ENCODE measurements at places on chromosomes 13 and 19. TPM values are rescaled to one million over a fixed set of nuclear protein-coding genes. Genes with fewer than 3 reads are reported as not detected.

HCST gene
- total RNA-seq: 77.2 TPM

OBI1 gene
- 5.2 TPM for total RNA-seq

COX6B2 gene
- total RNA-seq: 0.12 TPM

LGALS14 gene
- total RNA-seq: not detected

CYP4F8 gene
- not detected for total RNA-seq

SCAMP4 gene
- 31.2 TPM for total RNA-seq

VSTM2B gene
- total RNA-seq: not detected

PRMT1 gene
- 116 TPM for total RNA-seq

DNA sequence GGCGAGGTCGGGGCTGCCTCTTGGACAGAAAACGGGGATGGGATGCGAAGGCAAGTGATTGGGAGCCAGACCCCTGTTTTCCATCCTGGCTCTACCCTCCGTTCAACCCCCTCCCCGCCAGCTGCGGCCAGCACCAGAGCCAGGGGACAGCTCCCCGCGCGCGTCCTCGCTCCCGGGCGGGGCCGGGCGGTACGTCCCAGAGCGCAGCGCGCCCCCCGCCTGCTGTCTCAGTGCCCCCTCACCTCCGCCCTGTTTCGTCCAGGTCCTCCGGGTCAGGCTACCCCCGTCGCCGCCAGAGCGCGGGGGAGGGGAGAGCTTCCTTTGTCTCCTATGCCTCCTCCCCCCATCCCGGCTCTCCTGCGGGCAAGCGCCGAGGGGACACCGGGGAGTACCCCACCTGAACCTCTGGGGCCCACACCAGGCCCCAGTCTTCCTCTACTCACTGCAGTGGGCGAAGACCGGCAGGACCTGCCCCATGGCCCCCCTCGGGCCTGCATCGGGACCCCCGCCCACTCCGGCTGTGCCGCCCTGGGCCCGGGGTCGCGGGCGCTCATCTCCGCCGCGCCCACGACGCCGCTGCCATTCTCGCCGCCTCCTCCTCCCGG, 396 bp downstream of the RTN2 start:
- DNase-seq: peak; percentile 50

- DNase-seq: peak; percentile 75
These were observed 23.3 kb downstream of the NOTCH3 start for GRCh38 chr19:15177269-15178116.

GRCh38 chr19:33890569-33890968, 93.9 kb downstream of the KCTD15 start:
- DNase-seq: no peak

- DNase-seq: no peak
These were observed 1.8 kb upstream of the FARP1 start for GRCh38 chr13:98141091-98141490.

DNA sequence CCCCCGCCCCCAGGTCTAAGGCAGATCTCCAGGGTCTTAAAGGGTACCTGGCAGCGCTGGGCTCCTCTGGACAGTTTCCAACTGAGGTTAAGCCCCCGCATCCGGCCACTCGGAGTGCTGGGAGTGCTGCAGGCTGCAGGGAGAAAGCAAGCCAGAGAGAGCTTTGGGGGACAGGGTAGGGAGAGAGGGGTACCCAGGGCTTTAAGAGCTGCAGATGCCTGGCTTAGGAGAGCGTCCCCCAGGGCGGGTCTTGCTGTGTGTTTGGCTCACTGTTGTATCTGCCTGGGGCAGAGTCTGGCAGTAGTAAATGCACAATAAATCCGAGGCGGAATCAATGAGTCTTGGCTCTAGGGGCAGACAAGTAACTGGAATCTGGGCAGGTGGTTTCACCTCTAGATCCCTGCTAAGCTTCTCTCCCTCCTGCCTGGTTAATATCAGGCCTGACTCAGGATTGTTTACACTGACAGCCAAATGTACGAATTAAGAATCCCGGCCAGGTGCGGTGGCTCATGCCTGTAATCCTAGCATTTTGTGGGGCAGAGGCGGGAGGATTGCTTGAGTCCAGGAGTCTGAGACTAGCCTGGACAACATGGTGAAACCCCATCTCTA, 798 bp upstream of the COX6B2 start:
- no peak for DNase-seq

- DNase-seq: no peak
These were observed 119.1 kb downstream of the KLF12 start for GRCh38 chr13:74015137-74015536.

DNA sequence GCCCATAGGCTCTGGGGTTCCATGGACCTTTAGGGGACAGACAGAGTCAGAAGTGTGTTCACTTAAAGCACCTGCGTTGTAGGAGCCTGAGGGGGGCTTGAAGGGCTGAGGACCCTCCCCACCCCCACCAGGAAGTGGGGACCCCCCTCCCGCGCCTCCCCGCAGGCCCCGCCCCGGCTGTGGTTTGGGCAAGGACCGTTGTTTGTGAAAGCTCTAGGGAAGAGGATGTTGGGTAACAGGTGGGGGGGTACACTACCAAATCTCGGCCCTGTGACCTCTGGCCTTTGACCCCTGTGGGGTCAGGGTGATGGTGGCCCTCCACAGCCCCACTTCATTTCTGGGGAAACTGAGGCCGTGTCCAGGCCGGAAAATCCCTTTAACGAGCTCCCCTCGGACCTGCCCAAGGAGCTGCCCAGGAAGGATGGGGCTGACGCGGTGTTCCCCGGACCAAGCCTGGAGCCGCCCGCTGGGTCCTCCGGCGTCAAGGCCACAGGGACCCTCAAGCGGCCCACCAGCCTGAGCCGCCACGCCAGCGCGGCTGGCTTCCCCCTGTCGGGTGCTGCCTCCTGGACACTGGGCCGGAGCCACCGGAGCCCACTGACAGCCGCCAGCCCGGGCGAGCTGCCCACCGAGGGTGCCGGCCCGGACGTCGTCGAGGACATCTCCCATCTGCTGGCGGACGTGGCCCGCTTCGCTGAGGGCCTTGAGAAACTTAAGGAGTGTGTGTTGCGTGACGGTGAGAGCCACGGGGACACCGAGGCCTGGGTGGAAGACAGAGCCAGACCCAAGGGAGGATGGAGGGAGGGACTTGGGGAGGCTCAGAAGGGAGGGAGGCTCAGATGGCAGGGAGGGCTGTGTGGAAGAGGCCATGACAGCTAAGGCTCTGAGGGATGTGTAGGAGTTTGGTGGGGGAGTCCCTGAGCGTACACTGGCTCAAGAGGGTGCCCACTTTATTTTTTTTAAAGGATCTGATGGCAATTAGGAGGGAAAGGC, 1.3 kb downstream of the ARHGAP45 start:
- DNase-seq: peak; percentile 74

- no peak for DNase-seq
These were observed 12.9 kb downstream of the TPM4 start for GRCh38 chr19:16089010-16089846.

- no peak for DNase-seq
These were observed 80.7 kb downstream of the ATP11A start for GRCh38 chr13:112770504-112770903.

GRCh38 chr13:40662866-40663265, 3.6 kb downstream of the FOXO1 start:
- DNase-seq: no peak

GRCh38 chr19:35693422-35693821, 10.9 kb upstream of the ZBTB32 start:
- DNase-seq: no peak

DNA sequence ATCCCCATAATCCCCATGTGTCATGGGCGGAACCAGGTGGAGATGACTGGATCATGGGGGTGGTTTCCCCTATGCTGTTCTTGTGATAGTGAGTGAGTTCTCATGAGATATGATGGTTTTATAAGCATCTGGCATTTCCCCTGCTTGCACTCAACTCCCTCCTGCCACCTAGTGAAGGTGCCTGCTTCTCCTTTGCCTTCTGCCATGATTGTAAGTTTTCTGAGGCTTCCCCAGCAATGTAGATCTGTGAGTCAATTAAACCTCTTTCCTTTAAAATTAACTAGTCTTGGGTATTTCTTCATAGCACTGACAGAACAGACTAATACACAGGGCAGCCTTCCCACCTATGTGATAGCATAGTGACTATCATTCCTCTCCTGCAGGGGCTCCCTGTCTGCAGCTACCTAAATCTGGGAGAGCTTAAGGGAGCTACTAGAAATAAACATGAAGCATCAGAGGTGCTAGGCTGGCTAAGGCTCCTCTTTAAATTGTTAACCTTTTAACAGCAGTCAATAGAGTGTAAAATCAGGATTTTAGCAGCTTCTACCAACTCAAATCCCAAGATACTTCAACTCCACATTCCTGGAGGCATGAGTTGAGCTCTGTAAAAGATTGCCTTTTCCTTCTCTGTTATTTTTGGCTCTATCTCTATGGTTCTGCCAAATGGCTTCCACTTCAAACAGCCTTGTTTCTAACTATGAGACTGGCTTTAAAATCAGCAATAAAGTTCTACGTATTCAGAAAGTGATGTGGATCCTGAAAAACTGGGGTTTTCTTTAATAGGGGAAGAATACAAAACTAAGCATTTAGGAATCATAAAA, 112.3 kb downstream of the VWA8 start:
- no peak for DNase-seq

GRCh38 chr19:48718711-48719231, 754 bp downstream of the MAMSTR start:
- DNase-seq: no peak

DNA sequence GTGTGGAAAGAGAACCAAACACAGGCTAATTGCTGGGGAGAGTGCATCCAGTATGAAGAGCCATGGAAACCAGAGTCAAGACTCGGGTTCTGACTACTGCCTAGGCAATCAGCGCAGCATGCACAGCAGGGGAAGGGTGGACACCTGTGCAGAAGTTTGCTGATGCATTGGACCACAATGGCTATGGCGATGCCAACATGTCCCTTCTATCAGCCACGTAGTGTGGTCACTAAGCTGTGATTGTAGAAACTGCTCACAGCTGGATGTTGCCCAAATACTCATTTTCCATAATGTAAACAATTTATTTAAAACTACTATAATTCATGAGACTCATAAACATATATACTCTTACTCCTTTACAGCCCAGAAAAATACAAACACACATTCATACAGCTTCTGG, 1718.2 kb downstream of the EFNB2 start:
- no peak for DNase-seq

GRCh38 chr13:97986835-97987234, 33.4 kb downstream of the IPO5 start:
- DNase-seq: no peak

All from T-cell (primary cell).